Foreskin fibroblast (primary cell): ENCODE measurements at places on chromosomes 13 and 19.

DNA sequence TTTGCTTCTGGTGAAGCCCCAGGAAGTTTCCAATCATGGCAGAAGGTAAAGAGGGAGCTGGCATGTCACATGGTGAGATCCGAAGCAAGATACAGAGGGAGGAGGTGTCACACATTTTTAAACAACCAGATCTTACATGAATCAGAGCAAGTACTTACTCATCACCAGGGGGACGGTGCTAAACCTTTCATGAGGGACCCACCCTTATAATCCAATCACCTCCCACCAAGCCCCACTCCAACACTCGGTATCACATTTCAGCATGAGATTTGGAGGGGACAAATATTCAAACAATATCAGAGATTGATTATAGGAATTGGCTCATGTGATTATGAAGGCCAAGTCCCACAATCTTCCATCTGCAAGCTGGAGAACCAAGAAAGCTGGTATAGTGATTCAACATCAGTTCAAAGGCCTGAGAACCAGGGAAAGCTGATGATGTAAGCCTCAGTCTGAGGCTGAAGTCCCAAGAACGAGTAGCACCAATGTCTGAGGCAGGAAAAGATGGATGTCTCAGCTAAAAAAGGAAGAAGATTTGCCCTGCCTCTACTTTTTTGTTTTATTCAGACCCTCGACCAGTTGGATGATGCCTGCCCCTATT lies 58.6 kb upstream of the WDFY2 start:
- peak; percentile 50 for DNase-seq

- no peak for DNase-seq
These were observed 15.2 kb upstream of the EFNB2 start for GRCh38 chr13:106550570-106551135.

DNA sequence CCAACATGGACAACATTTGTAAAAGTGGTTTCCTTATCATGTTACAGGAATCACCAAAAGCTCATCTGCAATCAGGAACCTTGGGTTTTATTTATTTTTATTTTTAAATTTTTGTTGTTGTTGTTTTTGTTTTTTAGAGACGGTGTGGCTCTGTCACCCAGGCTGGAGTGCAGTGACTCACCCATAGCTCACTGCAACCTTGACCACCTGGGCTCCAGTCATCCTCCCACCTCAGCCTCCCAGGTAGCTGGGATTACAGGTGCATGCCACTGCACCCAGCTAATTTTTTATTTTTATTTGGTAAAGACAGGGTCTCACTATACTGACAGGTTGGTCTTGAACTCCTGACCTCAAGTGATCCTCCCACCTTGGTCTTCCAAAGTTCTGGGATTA lies 13.6 kb upstream of the SERP2 start:
- DNase-seq = no peak

DNA sequence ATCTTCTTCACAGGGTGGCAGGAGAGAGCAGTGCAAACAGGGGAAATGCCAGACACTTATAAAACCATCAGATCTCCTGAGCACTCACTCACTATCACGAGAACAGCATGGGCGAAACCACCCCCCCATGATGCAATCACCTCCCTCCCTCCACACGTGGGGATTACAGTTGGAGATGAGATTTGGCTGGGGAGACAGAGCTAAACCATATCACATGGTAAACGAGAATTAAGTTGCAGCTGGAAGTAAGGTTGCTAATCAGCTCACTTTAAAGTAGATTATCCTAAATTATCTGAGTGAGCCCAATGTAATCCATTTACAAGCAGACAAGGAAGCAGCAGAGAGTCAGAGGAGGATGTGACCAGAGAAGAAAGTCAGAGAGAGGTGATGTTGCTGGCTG lies 102.2 kb upstream of the IPO5 start:
- no peak for DNase-seq

GRCh38 chr19:16715611-16716010 lies 4.0 kb upstream of the NWD1 start:
- no peak for DNase-seq

DNA sequence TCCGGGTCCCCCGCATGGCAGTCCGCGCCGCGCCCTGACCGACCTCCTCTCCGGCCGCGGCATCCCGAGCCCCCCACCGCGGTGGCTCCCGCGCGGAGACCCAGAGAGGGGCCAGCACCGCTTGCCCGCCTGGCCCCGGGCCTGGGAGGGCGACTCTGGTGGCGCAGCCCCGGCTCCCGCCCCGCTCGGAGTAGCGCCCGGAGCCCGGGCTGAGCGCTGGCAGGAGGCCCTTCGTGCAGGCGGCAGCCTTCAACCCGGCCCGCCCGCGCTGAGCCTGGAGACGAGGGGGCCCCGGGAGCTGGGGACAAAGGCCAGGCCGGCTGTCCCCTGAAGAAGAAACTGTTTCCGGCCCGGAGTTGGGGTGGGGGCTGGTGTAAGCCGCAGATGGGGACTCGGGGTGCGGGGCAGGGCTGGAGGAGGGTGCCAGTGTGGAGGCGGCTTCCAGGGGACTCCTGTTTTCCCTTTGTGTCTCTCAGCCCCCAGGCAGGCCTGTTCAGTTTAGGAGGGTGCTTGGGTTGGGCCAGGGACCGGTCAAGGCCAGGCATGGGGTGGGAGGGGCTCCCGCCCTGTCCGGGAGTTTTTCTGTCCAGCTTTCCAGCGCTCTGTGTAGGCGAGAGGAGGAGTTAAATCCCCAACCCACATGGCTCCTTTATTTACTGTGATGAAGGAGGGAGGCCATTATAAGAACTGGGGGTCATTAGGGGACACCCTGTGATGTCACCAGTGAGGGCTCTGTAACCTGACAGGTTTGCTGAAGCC lies 935 bp downstream of the LRP3 start:
- DNase-seq = peak; percentile 41
